AG09309 (cell line): ENCODE measurements at places on chromosomes 6 and 20.

DNA sequence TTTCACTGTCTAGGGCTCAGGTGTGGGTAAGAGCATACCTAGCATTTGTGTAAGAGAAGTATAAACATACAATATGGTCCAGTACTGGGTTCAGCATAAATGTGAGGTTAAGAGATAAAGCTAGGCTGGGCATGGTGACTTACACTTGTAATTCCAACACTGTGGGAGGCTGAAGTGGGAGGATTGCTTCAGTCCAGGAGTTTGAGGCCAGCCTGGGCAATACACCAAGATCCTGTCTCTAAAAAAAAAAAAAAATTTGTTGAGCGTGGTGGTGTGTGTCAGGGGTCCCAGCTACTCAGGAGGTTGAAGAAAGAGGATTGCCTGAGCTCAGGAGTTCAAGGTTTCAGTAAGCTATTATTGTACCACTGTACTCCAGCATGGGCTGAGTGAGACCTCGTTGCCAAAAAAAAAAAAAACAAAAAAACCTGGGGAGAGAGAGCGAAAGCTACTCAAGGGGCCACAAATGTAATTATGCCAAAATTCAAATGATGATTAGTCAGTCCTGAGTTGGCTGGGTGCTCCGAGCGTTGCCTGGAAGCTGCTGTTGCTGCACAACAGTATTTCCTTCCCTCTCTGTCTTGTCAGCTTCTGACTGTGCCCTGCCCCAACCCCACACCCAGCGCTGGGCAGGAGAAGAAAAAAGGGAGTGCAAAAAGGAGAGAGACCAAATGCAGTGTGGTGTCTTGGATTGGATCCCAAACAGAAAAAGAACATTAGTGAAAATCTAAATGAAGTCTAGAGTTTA, 24.0 kb downstream of the CMTR1 start:
- DNase-seq: peak; percentile 61

- no peak for DNase-seq
These were observed 60.5 kb downstream of the PREX1 start for GRCh38 chr20:48766961-48767960.

GRCh38 chr6:27866357-27867050, 45.7 kb downstream of the OR2B2 start:
- DNase-seq: no peak

DNA sequence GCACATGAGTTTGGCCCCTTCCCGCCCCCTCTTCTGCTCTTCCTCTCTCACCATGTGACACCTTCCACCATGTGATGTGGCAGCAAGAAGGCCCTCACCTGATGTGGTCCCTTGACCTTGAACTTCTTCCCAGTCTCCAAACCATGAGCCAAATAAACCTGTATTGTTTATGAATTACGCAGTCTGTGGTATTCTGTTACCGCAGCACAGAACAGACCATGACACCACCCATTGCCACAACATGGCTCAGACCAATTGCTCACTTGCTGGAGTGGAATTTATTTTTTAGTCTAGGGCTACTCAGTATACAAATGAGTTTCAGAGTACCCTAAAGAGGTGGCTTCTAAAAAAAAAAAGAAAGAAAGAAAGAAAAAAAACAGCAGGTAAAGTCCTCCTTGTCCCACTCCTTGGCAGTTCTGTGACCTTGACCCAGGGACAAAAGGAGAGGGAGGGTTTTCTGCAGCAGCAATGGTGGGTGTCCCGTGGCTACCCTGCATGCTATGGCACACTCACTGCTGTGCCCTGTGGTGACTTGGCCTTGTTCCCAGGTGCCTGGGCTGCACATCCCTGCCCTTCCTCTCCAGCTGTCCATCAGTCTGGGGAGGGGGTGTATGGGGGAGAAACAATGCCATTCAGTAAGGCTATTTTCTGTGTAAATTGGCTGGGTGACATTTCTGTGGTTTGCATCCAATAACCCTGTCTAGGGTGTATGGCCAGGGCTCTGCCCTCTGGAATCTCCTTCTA, 5.4 kb upstream of the VSX1 start:
- DNase-seq: no peak

DNA sequence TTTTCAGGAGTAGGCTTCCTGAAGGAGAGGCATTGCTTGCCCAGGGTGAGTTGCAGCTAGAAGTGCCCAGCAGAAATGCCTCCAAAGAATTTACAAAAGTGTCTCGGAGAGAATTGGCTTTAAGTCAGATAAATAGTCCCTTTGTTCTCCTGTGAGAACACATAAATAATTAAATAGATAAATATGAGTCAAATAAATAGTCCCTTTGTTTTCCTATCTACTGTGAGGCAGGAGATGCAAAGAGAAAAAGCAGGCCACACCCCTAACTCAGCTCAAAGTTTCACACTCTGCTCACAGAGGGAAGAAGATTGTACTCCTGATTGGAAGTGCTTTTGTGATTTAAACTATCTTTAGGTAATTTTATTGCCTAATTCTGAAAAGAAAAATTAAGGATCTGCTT, 180.7 kb upstream of the PRSS16 start:
- no peak for DNase-seq

DNA sequence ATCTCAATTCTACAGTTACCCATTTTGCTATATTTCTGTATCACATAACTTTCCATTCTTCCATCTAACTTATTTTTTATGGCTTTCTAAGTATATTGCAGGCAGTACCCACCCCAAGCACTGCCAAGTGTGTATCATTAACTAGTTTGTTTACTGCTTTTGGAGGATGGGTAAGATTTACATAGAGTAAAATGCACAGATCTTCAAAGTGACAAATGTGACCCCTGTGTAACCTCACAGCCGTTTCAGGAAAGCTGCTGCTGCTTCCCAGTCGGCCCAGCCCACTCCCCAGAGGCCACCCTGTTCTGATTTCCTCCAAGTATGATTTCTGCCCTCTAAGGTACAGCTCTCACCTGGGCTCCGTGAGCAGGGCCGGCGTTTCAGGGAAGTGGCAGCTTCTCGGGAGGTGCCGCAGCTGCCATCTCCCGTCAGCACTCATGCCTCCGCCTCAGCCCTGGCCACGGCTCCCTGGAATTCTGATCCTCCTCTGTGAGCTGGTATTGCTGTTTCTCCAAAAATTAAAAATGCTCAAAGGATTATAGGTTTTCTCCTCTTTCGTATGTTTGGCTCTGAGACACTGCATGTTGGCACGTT, 15.0 kb upstream of the MAP1LC3A start:
- DNase-seq: no peak

- DNase-seq: no peak
These were observed 194.8 kb upstream of the PRSS16 start for GRCh38 chr6:27052731-27053082.

GRCh38 chr6:124567401-124567800, 394.8 kb upstream of the RNF217 start:
- no peak for DNase-seq

- no peak for DNase-seq
These were observed 1.2 kb downstream of the KCNK17 start for GRCh38 chr6:39312912-39313525.

DNA sequence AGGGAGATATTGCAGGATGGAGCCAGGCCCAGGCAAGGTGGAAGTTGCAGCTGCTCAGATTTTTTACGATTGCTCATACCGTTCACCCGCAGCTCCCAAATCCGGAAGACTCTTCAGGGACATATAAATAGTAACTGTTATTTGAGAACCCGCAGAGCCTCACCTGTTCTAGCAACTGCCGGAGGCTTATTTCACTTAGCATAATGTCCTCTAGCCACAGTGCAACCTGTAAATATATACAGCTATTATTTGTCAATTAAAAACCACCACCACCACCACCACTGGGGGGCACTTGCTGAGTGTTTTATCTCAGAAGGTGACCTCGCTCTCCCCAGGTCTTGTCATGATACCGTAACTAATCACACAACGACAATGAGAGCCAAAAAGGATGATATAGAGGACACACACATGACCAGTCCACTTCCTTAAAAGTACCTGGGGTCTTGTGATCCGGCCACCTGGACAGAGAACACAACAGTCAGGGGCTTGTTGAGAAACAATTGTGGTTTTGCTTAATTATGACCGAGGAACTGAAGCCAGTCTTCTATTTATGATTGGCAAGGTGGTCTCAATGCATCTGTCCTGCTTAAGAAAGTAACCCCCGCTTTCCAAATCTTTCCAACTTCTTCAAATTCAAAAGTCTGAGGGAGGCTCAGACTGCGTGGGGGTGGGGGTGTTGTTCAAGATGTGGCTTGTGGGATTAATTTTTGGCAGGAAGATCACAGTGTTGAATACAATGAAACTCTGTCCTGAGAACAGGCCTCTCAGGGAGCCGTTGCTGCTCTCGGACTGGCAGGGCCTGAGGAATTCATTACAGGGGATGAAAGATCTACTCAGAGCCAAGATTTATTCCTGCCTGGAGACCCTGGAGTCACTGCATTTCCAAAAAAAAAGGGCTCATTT, 107.7 kb upstream of the PRND start:
- DNase-seq: no peak
